ENCODE measurements at places on chromosomes 6 and 20.

- no peak for DNase-seq
These were observed 151.2 kb downstream of the GRM4 start for GRCh38 chr6:33994472-33995308.

- no peak for DNase-seq
These were observed 659 bp downstream of the CEP85L start for GRCh38 chr6:118650582-118651281.

DNA sequence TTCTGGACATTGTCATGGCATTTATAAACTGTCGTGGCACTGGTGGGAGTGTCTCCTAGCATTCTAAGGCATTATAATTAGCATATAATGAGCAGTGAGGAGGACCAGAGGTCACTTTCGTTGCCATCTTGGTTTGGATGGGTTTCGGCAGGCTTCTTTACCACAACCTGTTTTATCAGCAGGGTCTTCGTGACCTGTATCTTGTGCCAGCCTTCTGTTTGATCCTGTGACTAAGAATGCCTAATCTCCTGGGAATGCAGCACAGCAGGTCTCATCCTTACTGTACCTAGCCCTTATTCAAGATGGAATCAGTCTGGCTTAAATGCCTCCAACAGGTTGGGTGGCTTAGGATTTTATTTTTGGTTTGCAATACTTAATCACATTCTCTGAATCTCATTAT, 142.7 kb upstream of the GGTLC1 start:
- no peak for DNase-seq

DNA sequence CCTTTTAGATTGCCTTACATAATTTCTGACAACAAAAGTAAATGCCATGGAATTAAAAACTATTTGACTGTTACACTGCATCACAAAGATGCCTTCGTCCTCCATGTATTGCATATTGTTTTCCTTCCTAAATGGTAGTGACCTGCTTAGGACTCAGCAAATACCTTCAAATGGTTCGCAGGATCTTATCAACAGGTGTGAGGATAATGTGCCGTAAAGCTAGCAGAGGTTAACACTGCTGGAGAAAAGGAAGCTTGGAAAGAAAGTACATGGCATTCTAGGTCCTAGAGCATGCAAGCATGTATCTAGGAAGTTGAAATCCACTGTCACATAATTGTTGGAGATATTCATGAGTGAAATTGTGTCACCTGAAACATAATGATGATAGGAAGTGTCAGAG, 5.5 kb downstream of the CLVS2 start:
- DNase-seq, result no peak

GRCh38 chr6:104506429-104506828, 353.3 kb downstream of the HACE1 start:
- no peak for DNase-seq

DNA sequence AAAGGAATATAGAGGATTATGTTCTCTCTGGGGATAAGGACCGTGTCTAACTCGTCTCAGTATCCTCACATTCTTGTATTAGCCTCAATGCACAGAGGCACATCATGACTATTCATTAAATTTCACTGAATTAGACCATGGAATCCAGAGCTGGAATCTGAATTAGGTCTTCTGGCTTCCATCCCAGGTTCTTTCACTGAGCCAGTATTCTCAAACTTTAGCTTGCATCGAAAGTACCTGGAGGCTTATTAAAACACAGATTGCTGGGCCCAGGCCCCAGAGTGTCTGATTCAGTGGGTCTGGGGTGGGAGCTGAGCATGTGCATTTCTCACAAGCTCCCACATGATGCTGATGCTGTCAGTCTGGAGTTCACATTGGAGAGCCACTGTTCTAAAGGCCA, 142.0 kb downstream of the UST start:
- peak; percentile 71 for DNase-seq
